ENCODE measurements at places on chromosomes 2 and 18.

DNA sequence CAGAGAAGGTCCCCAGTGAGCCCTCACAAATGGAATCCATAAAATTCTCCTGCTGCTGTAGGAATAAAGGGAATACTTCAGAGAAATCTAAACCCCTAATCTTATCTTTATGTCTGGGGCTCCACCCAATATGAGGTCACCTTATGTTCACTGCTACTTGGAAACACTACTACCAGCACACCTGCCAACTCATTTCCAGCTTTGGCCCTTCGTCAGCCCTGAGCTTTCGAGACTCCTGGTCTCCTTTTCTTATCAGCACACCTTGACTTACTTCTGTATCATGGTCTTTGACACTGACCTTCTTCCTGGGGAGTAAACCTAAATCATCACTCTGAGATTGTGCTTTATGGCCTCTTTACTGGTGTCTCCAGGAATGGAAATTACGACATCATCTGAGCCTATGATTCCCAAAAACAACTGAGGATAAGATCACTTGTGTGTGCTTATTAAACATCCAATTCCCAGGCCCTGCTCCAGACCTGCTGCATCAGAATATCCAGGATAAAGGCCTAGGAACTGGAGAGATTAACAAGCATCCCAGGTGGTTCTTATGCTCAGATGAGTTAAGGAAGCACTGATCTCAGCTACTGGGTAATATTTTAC is 22.2 kb upstream of the ASNSD1 start:
- DNase-seq = no peak

GRCh38 chr2:72127401-72128058 is 20.1 kb downstream of the CYP26B1 start:
- peak; percentile 57 for DNase-seq

DNA sequence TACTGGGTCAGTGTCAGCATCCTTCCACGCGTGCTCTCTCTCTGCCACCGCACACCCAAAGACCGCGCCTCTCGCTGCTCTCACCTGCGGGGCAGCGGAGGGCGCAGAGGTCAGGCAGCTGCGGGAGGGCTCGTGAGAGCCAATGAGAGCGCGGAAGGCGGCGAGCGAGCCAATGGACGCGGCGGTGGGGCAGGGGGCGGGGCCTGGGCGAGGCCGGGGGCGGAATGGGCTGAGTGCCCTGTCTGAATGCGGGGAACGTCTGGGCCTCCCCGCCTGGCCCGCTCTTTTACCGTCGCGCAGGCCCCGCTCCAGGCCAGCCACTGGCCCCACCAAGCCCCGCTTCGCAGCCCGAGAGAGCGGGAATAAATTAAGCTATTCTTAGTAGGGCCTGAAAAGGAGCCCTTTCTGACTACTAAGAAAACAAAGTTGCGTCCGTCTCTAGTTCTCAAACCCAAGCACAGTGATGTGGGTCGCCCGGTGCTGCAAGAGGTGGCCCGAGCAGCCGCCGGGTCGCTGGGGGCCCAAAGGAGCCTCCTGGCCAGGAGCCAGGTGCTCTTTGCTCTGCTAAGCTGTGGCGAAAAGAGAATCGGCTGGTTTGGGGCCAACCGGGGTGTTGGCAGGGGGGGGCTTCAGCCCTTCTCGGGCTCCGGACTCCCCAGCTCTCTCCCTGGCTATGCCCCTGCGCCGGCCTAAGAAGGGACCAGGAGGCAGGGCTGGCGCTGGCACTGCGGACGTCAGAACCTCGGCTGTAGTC is 81.1 kb upstream of the GLI2 start:
- no peak for DNase-seq

- peak; percentile 84 for DNase-seq
These were observed 29.3 kb upstream of the HS6ST1 start for GRCh38 chr2:128347701-128348539.

- no peak for DNase-seq
These were observed 34.8 kb downstream of the METTL4 start for GRCh38 chr18:2536493-2536892.

GRCh38 chr2:48760826-48761225 is 5.3 kb upstream of the LHCGR start:
- DNase-seq = no peak

GRCh38 chr2:30068067-30068466 is 78.7 kb upstream of the YPEL5 start:
- no peak for DNase-seq

GRCh38 chr18:46073474-46074331 is 1.6 kb upstream of the PSTPIP2 start:
- peak; percentile 69 for DNase-seq

- DNase-seq = no peak
These were observed 264.7 kb downstream of the CYP26B1 start for GRCh38 chr2:71882949-71883472.

DNA sequence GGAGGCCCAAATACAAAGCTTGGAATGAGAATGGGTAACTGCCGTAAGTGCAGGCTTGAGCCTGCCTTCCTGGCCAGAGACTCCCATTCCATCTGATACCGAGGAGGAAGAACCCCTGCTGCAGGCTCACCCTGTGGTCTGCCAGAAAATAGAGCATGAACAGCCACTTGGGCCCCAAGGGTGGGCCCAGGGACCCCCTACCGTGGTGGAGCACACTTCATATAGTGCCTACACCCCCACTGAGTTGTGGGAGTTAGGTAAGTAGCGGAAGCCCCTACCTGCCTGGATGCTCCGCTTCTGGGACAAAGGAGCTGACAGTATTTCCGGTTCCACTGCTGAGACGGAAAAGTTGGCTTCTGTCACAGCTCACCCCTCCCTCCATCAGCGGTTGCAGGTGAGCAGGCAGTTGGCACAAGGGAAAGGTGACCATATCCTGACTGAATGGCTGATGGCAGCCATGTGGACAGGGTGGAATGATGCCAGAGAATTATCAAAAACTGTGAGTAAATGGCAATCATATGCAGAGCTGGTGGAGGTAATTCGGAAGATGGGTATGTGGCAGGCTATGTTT is 11.5 kb upstream of the C2orf42 start:
- no peak for DNase-seq

GRCh38 chr2:189255711-189256110 is 76.2 kb upstream of the COL5A2 start:
- no peak for DNase-seq

DNA sequence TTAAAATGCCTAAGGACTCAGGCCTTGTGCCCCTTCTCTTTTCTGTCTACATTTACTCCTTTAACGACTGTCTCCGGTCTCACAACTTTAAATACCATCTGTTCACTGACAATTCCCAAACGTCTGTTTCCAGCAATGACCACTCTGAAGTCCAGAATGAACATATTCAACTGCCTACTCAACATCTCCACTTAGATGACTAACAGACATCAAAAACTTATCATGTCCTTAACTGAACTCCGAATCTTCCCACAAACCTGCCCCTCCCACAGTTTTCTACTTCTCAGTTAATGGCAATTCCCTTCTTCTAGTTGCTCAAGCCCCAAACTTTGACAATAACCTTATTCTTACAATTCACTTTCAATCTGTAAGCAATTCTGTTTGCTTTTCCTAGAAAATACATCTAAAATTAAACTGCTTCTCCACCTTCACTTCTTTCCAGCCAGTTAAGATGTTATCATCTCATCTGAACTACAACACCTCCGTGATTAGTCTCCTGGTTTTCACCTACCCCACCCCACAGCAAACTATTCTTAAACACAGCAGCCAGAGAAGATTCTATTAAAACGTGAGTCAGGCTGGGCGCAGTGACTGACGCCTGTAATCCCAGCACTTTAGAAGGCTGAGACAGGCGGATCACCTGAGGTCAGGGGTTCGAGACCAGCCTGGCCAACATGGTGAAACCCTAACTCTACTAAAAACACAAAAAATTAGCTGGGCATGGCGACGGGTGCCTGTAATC is 2.8 kb downstream of the C1D start:
- no peak for DNase-seq

- no peak for DNase-seq
These were observed 147.9 kb downstream of the LNPK start for GRCh38 chr2:175854129-175854528.

DNA sequence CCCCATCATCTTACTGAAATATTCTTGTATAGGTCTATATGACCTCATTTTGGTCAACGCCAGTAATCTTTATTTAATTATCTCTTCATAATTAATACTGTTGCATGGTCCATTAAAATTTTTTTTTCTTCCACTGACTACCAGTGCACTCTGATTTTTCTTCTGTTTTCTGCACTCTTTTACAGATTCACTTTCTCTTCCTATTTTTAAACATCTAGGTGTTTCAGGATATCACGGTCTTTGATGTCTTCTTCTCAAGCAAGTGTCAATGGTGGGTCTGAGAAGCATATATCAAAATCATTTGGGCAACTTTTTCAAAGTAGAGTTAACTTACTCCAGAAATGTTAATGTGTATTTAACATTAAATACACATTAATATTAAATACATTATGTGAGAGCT is 51.4 kb downstream of the CCDC141 start:
- no peak for DNase-seq

DNA sequence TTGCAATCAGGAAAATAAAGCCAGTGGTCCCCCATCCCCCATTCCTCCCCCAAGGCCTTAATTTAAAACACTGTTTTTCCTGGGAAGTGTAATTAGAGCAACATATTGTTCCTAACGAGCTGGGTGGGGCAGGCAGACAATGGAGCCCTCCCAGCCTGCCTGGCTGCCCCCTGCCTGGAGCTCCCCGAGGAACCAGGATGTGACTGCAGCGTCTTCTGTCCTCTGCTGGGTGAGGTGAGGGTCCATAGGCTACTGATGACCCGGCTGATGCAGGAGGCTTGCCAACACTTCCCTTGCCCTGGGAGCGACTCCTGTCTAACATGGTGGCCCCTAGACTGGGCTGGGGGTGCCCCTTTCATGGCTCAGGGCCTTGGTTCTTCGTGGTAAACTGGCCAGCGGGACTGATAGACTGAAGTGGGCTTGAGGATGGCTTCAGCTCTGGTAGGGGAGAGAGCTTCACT is 152.4 kb downstream of the DYSF start:
- DNase-seq = no peak
